Cortex of kidney (tissue), 1 donor: ENCODE measurements at places on chromosomes 3 and 15.

GRCh38 chr15:41494922-41495735 lies 1.5 kb downstream of the ITPKA start:
- no peak for DNase-seq

GRCh38 chr3:126135406-126136076 lies 44.8 kb downstream of the ALDH1L1 start:
- DNase-seq: no peak

DNA sequence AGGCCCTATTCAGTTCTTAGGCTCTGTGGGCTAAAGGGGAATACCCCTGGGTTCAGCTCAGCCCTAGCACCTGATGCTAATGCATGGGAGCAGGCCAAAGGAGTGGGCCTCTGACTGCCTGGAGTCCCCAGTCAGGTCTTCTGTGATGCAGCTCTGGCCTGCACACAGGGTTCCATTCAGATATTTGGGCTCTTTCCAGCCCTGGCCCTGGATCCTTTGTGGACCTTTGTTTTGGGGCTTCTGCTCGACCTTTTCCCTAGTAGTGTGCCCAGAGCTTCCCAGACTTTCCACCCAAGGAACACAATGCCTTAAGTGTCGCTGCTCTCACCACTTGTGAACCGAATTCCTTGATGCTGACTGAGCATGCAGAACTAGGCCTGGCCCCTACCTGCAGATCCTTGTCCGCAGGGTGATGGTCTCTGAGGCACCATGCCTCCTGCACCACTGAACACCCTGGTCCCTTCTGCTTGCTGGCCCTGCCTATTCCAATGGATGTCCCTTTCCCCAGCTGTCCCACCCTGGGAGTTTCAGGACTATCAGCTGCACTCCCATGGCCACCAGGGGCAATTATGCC lies 5.1 kb downstream of the SEC13 start:
- no peak for DNase-seq

GRCh38 chr3:61686228-61686648 lies 124.9 kb downstream of the PTPRG start:
- no peak for DNase-seq

- no peak for DNase-seq
Observed at GRCh38 chr15:96326328-96327154, 4.0 kb upstream of the NR2F2 start.

DNA sequence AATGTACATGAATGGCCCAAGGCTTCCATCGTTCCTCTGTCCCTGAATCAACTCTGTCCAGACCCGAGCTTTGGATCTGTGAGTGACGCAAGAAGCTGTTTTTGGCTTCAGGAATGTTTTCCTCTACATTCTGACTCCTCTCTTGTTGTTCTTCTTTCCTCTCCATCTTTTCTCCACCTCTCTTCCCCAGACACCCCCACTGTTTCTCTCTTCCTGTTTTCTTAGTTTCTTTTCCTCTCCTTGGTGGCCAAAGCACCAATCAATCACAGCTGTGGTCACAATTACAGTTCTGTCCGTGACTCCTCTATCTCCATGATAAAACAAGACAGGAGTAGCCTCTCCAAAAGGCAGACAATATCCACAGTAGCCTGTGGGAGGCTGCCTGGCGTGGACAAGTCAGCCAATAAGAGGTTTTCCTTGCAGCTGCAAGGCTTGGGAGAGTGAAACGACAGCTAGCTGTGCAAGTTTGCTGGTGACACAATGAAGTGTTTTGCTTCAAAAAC lies 4.9 kb upstream of the TMEM212 start:
- no peak for DNase-seq

DNA sequence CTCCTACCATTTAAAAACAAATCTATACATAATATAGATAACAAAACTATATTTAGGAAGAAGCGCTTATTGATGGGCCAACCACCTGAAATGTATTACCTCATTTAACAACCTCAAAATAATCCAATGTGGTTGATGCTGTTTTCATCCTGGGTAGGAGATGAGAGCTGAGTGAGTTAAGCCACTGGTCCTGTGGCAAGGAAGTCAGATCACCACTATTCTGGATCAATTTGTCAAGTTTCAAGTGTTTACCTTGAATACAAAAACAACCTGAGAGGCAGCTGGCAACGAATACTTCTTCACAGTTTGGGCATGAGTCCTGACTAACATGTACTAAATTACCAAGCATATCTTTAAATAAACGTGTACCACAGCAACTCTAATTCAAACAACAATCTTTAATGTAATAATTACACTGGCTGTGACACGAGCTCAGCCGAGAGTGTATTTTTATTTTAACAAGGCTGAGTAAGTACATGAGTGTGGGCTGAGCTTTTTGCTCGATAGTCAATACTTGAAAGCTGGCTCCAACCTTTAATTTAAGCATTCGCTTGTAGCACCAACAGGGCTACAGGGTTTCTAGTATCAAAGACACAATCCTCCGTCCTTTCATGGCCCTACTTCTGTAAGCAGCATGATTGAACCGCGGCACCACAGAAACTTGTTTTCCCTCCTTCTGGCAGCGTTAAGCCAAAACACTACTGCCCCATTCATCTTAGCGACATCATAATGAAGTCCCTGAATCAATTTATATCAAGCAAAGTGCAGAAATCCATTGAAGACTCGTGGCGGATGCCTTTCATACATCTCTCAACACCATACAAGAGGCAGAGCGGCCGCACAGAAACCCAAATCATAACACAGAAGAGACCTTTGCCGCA lies 93.8 kb upstream of the ICE2 start:
- no peak for DNase-seq

DNA sequence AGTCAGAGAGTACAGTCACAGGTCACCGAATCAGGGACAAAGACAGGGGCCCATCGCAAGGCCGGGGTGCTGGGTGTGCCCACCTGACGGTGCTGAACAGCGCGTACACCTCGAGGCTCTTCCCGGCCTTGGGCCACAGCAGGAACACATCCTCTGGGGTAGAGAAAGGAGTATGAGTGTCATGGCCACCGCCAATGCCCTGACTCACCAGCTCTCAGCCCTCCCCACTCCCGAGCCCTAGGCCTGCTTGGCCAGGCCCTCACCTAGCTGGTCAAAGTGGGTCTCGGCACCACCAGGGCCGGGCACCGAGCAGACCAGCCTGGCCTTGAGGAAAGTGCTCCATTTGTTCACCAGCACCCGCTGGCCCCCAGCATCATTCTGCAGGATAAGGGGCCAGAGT lies 4.2 kb downstream of the SEMA3G start:
- no peak for DNase-seq

- no peak for DNase-seq
Observed at GRCh38 chr15:62644889-62645742, 397.4 kb upstream of the TPM1 start.

GRCh38 chr3:69948246-69948862 lies 51.2 kb upstream of the SAMMSON start:
- DNase-seq: no peak

GRCh38 chr3:5231074-5231473 lies 43.6 kb downstream of the EDEM1 start:
- DNase-seq: no peak

DNA sequence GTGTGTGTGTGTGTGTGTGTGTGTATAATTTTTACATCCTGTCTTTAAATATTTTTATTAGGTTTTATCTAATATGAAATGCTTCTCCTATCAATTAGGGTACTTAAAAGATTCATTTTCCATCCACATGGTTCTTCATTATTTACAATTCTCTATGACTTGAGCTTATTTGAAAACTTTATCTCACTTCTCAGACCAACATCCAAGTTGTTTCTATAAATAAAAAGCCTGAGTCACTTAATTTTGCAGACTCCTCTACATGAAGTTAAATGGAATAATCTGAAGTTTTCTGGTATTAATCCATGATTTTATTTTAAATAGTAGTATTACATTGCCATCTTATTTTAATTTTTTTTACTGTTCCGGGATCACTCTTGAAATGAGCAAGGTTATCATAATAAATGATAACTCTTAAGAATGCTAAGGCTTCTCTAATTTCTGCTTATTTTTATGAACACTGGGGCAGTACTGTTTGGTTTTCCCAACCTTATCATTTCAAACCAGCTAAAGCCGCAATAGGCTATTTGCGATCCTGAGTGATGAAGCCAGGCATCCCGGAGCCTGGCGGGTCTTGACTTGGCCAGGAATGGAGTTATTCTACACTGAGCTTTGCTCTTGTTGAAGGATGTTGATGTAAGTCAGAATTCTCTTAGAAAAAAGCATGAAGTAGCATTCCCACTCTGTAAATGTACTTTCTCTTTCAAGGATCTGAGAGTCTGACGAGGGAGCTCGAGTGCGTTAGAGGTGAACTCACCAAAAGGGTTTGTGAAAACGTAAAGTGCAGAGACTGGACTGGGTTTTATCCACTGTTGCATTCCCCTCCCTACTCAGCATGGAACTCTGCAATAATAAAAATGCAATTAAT lies 220.2 kb upstream of the LRTM1 start:
- DNase-seq: no peak

DNA sequence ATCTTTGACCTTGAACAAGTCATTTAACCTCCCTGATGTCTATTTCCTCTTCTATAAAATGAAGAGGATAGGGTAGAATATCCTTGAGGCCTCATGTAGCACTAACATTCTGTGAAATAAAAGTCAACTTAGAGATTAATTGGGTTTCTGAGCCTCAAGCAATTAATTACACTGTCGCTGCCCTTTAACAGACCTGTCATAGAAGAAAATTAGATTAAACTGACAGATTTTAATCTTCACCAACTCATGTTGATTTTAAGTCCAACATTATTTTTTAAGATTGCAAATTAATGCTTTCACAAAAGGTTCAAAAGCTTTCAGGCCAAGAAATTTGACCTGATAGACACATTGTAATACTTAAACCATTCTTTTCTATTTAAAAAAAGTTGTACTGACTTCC lies 8.1 kb upstream of the MNS1 start:
- no peak for DNase-seq

DNA sequence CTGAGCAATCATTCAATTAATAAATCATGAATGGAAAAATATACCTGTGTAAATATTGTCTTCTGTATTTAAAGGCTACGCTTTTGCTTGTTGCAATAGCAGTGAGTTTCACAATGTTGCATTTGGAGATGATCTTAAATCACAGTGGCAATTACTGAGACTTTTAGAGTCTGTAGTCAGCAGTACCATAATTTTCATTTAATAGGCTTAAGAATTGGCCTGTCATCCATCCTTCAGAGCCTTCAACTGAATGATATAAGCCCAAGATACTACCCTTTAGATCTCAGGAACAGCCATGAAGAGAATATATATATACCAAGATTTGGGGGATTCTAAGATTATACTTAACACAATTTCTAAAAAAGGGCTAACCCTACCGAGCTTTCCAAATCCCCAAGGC lies 458.1 kb downstream of the GBE1 start:
- DNase-seq: no peak

- DNase-seq: no peak
Observed at GRCh38 chr3:157436583-157437291, at the start of gene PTX3. Gene PTX3, plus strand, starts transcription at chr3:157436850. Its CDS starts 84 bp downstream, at chr3:157436934.

DNA sequence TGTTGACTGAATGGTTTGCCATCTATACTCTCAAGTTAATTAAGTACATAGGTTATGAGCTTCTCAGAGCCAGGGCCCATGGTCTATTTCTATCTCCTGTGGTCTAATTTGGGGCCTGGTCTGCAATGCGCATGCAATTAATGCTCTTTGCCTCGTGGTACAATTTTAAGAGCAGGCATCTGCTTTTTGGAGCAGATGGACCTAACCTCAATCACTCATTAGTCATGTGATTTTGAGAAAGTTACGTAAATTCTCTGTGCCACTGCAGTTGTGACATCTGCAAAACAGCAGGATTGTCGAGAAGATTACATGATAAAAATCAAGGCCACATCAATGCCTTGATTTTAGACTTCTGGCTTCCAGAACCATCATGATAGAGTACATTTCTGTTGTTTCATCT lies 543.7 kb upstream of the ADAMTS9 start:
- no peak for DNase-seq

- no peak for DNase-seq
Observed at GRCh38 chr3:11367143-11367693, 95.0 kb downstream of the ATG7 start.

- DNase-seq: no peak
Observed at GRCh38 chr3:123083383-123084124, 16.7 kb downstream of the PDIA5 start.

DNA sequence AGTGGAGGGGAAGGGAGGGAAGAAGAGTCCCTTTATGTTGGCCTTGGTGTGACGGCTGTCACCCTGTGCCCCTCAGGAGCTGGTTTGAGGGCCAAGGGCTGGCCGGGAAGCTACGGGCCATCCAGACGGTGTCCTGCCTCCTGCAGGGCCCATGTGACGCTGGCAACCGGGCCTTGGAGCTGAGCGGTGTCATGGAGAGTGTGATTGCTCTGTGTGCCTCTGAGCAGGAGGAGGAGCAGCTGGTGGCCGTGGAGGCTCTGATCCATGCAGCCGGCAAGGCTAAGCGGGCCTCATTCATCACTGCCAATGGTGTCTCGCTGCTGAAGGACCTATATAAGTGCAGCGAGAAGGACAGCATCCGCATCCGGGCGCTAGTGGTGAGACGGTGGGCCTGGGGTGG lies 8.1 kb upstream of the RCCD1 start:
- DNase-seq: no peak

GRCh38 chr3:130946882-130947281 lies 53.0 kb downstream of the ATP2C1 start:
- DNase-seq: no peak

GRCh38 chr15:44033894-44034293 lies 161.2 kb downstream of the FRMD5 start:
- DNase-seq: no peak

DNA sequence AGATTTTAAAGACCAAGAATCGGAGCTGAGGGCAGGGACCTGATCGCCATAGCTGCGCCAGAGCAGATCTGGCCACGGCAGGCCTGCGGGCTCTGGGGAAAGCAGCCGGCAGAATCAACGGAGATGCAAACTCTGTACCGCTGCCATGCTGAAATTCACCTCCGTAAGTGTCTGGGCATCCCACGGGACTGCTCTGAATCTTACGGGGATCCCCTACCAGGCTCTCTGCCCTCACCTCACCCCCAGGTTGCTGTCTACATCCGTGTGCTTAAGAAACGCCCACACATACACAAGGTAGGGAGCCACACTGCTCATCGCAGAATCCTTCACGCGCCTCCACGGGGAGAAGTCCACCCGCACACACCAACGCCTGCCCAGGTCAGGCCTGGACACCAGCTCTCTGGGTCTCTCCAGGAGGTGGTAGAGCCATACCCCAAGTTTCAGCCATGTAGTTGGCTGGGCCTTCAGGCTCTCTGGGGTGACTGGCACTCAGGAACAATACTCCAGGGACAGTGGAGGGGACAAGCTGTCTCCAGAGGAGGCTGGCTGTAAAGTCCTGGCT lies 33.5 kb downstream of the FAM174B start:
- DNase-seq: no peak

DNA sequence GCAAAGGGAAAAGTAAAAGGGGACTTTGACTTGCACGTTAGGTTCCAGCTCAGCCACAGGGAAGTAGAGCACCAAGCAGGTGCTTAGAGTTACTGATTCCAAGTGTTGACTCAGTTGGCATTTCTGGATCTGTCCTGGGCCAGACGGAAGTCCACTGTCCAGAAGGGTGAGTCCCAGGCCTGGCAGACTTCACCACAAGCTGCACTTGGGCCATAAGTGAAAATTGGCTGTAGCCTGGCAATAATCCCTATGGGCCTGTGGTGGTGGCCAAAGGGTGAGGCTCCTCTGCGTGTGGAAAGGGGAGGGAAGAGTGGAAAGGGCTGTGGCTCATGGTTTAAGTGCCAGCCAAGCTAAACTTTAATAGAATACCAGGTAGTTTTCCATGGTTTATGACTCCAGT lies 121.5 kb downstream of the DTWD1 start:
- no peak for DNase-seq

- DNase-seq: no peak
Observed at GRCh38 chr15:79051029-79051428, 39.6 kb downstream of the RASGRF1 start.
